Mesothelial cell of epicardium (in vitro differentiated cells): ENCODE measurements at places on chromosomes 11 and 22. TPM values are rescaled to one million over a fixed set of nuclear protein-coding genes. Genes with fewer than 3 reads are reported as not detected.

OR51L1 gene
- total RNA-seq = not detected in 3 replicates

SPI1 gene
- total RNA-seq = 0.36 to 0.51 TPM in 2 of 3 replicates, not detected in the other

MMP1 gene
- 0.13 to 0.18 TPM in 2 of 3 replicates, not detected in the other for total RNA-seq

TUBA8 gene
- total RNA-seq = 2.4 to 2.9 TPM (median 2.5 TPM) in 3 replicates

GLYATL1 gene
- 0.25 to 0.89 TPM (median 0.33 TPM) in 3 replicates for total RNA-seq

OR52H1 gene
- 0.73 to 1.6 TPM (median 1.3 TPM) in 3 replicates for total RNA-seq

APOA4 gene
- total RNA-seq = not detected in 3 replicates

C11orf65 gene
- total RNA-seq = 1.00 to 1.6 TPM (median 1.1 TPM) in 3 replicates

MAML2 gene
- total RNA-seq = 36.4 to 38.4 TPM (median 38.3 TPM) in 3 replicates

NKAPD1 gene
- total RNA-seq = 23.3 to 28.0 TPM (median 26.3 TPM) in 3 replicates

LRRC4C gene
- total RNA-seq = 16.5 to 17.6 TPM (median 16.9 TPM) in 3 replicates

OVOL1 gene
- total RNA-seq = 3.9 to 4.7 TPM (median 4.3 TPM) in 3 replicates

GRCh38 chr11:77068457-77069335 is 1.9 kb downstream of the CAPN5 start:
- DNase-seq = no peak

DNA sequence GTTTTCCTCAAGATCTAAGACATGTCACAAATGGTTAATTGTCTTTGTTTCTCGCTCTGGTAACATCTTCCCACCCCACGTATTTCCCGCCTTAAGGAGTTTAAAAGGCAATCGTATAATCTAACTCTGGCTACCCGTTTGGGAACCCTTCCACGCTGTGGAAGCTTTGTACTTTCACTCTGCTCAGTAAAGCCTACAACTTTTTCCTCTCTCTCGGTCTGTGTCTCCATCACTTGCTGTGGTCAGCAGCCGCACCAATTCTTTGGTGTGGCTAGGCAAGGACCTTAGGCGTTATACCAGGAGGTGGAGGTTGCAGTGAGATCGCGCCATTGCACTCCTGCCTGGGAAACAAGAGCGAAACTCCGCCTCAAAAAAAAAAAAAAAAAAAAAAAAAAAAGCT is 1430.1 kb downstream of the LRRC4C start:
- DNase-seq = no peak

GRCh38 chr11:34938611-34939010 is 22.2 kb downstream of the PDHX start:
- DNase-seq = no peak

- no peak for DNase-seq
Observed at GRCh38 chr22:35534091-35534490, 6.5 kb upstream of the RASD2 start.

- DNase-seq = no peak
Observed at GRCh38 chr11:23688835-23689234, 808.0 kb upstream of the LUZP2 start.

GRCh38 chr11:63445720-63446119 is 45.2 kb downstream of the PLAAT5 start:
- DNase-seq = no peak

- no peak for DNase-seq
Observed at GRCh38 chr11:108117746-108118371, 3.5 kb upstream of the ACAT1 start.

DNA sequence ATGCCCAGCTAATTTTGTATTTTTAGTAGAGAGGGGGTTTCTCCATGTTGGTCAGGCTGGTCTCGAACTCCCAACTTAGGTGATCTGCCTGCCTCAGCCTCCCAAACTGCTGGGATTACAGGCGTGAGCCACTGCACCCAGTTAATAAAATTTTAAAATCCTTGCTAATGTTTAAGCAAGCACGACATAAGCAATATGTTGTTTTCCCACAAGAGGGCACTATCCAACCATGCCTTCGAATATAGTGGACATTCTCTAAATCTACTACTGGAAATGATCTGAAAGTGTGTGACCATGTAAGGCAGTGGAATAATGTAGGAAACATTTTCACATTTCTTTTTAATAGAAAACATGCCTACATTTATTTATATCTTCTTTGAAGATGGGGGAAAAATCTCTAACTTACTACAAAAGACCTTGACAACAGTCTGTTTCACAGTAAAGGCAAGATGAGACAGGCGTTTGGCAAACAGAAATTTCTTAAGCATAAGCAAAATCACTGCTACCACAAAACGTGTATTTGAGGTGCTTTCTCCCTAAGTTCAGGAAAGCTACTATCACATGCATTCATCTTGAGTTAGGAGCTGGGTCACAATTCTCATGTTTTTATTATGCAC is 38.2 kb downstream of the PITPNB start:
- DNase-seq = no peak

DNA sequence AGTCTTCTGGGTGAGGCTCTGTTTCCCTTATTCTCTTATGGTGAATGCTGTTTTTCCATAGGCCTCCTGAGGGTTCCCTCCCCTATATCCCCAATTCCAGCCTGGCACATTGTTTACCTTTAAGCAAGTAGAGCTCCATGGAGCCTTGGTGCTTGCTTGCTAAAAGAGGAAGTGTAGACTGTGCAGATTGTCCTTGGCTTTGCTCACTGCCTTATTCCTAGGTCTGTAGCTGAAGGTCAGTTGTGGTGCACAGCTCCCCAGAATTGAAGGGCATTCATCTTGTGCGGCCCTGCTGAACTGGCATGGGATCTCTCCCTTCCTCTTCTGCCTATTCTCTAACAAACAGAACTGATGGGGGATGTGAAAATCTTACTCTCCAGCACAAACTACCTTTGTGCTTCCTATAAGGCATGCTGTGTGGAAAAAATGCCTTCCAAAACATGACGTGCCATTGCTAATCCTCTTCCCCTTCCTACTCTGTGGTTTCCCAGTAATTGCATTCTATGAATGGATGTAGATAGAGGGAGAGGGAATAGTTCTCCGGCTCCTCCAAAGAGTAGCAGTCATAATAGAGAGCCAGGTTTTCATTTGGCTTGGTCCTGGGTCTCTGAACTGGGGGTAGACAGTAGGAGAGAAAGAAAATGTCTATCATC is 34.2 kb upstream of the PLET1 start:
- DNase-seq = no peak

GRCh38 chr11:90465553-90465952 is 242.7 kb upstream of the CHORDC1 start:
- DNase-seq = no peak

DNA sequence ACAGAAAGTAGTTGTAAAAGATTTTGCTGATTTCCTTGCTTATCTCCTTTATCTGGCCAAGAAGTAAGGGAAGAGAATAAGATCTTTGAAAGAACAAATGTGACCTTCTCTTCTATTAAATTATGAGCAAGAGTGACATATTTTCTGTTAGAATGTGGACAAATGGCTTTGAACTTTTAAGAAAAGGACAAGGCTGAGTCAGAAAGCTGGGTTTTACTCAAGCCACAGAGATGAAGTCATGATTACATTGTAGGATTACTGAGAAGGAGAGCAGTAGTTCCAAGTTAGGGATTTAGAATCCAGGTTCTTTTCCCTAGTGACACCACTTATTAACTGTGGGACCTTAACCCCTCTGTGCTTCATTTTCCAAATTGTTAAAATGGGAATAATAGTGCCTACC is 13.5 kb downstream of the CCDC90B start:
- no peak for DNase-seq

DNA sequence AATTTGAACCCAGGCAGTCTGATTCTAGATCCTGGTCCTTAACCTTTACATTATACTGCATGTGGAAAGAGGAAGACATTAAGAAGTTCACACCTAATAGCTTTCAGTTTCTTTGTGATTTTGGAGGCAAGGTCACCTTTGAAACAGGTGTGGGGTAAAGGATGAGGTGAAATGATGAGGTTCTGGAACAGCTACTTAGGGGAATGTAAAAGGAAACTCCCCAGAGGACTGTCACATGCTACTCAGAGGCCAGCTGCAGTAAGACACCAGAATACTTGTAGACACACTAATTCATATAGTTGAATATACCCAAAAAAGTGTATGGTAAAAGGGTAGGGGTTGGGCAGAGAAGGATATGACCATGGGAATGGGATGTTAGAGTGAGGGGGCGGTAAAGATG is 5.4 kb downstream of the APIP start:
- DNase-seq = no peak

- DNase-seq = no peak
Observed at GRCh38 chr11:61309141-61309540, 14.0 kb upstream of the VWCE start.

GRCh38 chr22:46467006-46467405 is 70.4 kb downstream of the CELSR1 start:
- no peak for DNase-seq

- DNase-seq = no peak
Observed at GRCh38 chr22:18148293-18148965, 1.5 kb upstream of the USP18 start.

GRCh38 chr11:70307176-70307575 is 36.7 kb downstream of the PPFIA1 start:
- DNase-seq = no peak

DNA sequence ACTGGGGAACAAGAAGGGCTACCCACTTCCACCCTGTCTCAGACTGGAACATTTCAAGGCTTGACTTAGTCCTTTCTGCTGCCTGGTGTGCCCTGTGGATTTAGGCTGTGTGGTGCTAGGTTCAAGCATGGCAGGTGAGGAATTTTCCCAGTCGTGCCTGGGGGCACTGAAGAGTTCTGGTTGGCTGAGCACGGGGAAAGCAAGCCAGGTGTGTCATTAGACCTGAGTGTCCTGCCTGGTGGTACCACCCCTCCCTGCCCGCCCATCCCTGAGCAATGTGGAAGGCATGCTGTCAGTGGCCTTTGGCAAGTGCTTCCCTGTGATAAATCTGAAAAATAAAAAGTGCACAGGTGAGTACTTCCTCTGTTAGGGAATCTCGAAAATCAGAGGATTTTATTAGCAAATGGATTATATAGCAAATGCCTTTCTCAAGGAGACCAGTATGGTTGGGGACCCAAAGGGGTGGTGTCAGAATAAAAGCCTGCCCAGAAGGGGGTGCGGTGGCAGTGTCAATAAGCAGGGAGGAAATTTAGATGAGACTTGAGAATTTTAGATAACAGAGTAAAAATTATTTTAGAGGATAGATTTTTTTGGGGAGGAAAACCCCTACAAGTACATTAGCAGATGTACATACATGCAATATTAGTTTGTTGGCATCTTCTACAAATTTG is 22.8 kb downstream of the TEAD1 start:
- no peak for DNase-seq

DNA sequence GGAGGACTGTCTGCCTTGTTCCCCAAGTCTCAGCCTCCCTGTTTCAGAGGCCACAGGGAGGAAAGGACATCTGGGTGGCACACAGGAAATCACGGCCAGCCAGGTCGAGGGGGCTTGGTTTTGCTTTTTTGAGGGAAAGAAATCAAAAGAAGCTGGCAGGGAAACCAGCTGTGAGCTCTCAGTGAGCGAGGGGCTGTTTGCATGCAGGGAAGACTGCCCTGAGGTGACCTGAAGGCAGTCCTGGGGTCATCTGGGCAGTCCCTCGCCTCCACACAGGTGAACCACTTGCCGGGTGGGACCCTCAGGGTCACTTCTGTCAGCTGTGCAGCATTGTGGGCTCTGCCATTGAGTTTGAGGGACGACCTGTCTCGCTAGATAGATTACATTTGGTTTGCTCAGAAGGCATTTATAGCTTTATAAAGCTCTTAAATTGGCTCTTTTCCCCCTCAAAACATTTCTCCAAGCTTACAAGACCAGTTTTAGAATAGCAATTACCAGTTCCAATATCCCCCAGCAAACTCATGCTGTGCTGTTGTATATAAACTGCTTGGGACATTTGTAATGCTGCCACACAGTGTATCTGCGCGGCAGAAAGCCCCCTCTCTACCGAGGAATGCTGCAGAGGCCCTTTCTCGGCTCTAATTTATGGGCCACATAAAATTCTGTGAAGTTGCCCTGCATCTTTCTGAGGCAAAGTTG is 28.3 kb downstream of the PKNOX2 start:
- no peak for DNase-seq

DNA sequence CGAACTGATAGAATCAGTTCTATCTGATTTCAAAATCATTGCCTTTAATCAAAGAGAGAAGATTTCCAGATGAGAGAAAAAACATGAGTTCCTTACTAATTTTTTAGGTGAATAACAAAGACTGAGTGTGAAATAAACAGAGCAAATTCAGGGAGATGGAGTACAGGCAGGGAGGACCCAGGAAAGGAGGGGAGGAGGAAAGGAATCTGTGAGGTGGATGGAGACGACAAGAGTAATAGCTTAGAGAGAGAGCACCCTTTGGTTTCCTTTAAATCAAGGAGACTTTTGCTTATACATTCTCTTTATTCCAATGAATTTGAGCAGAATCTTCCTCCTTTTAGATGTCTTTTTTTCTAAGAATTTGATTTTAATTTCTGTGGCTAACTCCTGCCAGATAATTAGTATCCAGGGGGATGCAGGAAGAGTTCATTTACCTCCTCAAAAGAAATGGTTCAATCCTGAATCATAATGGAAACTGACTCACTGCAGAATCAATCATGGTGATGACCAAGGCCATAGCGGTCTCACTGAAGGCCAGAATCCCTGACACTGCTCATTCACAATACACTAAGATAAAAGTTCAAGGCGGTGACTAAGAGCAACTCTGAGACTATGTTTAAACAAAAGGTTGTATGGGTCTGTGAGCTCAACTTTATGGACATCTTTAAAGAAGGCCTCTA is 234.0 kb upstream of the ZC3H12C start:
- DNase-seq = no peak

DNA sequence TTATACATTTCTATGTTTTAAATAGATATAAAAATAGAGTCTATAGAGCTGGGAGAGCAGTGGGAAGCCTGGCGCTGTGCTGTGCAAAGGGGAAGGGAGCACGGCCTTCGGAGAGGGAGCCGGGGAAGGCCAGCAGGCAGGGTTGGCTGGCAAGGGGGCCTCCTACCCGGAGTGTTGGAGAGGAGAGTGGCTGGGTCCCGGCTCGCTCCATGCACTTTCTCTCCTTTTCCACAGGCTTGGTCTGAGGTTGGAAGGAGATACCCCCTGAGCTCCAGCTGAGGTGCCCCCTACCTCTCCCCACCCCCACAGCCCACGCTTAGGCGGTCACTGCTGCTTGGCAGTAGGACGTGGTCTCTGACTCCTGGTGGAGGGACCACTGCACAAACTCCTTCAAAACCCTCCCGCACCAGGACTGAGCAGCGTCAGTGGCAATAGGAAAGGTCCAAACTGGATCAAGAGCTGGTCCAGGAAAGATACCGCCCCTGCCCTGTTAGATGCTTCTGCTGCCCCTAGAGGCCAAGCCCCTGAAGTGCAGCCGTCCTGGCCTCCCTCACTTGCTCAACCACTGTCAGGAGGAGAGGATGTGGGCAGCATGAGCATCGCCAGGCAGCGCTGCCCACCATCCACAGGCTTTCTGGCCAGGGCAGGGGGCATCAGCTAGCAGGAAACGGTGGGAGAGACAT is 52.9 kb downstream of the SYT13 start:
- peak; percentile 78 for DNase-seq

DNA sequence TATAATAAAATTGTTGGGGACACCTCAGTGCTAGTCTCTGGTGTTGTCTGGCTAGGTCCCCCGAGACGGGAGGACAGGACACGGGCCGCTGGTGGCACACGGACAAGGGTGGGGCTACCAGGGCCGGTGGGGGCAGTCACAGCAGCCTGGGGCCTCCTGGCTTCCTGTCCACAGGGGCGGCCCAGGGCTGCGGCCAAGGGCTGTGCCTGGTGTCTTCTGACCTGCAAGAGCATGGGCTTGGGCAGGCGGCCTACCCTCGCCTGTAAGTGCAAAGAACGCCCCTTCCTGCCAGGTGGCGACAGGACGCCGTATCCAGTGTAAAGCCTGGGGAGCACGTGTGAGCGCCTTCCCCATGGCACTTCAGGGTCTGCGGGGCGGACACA is 3.6 kb downstream of the LRFN4 start:
- no peak for DNase-seq

- DNase-seq = no peak
Observed at GRCh38 chr22:38162881-38163843, 18.5 kb downstream of the PLA2G6 start.
